ENCODE measurements at places on chromosomes 3 and 15.

- peak; percentile 35 for DNase-seq
These were observed 67.2 kb downstream of the LPP start for GRCh38 chr3:188220988-188221818.

- DNase-seq = peak; percentile 83
These were observed 585 bp downstream of the SLCO3A1 start for GRCh38 chr15:91853948-91854638.

DNA sequence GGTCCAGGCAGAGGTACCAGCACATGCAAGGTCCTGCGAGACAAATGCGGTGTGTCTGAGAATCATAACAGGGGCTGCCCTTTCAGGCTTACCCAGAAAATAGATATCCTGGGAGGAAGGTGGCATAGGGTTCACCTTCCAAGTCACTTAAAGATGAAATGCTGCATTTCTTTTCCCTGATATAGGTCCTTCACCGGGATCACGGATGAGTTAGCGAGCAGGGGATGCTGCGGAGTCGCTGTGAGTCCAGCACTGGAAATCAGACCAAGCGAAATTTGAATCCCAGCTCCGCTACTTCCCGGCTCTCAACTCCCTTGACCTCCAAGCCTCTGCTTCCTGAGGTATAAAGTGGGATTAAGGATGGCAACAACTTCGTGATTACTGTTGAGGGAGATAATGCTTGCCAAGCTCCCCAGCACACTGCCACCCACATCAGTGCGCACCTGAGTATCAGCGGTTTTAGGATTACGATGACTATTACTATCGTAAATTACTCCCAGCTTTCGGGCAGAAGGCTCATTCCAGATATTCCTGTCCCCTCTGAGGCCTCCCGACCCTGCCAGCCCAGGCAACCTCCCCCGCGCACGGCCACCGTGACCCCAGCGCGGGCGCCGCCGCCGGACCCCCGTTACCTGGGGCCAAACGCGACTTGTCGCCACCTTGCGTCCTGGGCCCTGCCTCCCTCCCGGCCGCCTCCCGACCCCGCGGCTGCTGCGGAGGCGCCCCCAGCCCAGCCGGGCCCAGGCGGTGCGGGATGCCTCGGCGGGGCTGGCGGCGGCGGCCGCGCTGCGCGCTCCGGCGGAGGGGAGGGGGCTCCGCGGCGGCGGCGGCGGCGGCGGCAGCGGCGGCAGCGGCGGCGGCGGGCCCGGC is 589 bp upstream of the GPR27 start:
- no peak for DNase-seq

GRCh38 chr15:50339717-50340116 is 15.3 kb downstream of the GABPB1 start:
- DNase-seq = no peak

DNA sequence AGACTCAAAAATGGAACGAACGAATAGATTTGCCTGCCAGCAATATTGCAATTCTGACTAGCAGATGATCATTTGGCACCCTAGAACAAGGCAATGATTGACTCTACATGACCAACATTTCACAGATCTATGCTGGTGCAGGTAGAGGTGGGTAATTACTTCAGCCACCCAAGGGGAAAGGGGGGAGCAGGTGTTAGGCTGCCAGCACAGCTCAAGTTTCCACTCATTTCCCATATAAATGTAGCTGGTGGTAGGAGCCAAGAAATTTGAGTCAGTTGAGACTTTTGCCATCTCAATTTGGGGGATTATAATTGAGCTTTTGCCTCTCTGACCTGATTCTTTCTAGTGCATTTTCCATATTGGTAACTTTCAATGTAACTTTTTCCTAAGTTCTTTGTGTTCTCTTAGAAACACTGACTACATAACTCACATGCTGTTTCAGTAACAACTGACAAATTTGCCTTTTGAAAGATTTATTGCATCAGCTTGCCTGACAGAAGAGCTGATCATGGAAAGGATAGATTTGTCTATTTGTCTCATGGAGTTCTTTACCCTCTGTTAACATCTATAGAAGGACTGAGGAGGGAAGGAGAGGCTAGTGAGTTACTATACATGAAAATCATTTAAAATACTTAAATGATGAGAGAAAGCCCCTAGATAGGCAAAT is 902.5 kb downstream of the ZPLD1 start:
- DNase-seq = no peak

- DNase-seq = no peak
These were observed 13.0 kb downstream of the DIS3L start for GRCh38 chr15:66306381-66306780.

- no peak for DNase-seq
These were observed 582 bp downstream of the GOLGA6L2 start for GRCh38 chr15:23446215-23447106.

DNA sequence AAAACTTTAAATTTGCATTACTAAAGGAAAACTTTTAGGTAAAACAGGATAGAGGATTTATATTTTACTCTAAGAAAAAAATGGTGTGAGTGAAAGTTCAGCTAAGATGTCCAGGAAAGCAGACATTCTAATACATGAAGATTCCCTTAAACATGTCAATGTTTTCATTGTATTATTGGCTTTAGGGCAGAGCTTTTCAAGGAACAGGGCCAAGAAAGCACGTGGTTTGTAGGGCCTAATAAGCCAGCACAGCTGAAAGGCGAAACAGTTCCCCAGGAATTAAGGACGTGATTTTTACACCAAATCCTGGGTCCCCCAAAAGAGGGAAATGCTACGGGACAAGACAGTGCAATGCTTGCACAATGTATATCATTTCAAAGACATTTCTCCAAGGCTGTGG is 48.6 kb upstream of the MKRN3 start:
- no peak for DNase-seq

DNA sequence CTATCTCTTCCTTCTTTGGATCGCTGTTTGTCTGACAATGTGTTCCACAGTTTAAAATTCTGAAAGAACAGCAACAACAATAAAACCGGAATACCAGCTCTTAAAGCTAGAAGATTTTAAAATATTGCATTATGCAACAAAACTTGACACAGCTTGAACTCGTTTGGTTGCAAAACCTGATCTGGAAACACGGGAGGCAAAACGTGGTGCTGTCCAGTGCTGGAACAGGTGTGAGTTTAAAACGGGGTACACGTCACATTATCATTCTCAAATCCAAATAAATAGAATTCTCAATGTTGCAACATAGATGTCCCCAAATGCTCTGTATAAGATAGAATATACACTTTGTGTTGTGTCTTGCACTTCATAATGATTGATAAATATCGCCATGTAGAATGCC is 110.9 kb upstream of the LYSMD4 start:
- no peak for DNase-seq

GRCh38 chr3:17135696-17136095 is 250.9 kb downstream of the PLCL2 start:
- DNase-seq = no peak

DNA sequence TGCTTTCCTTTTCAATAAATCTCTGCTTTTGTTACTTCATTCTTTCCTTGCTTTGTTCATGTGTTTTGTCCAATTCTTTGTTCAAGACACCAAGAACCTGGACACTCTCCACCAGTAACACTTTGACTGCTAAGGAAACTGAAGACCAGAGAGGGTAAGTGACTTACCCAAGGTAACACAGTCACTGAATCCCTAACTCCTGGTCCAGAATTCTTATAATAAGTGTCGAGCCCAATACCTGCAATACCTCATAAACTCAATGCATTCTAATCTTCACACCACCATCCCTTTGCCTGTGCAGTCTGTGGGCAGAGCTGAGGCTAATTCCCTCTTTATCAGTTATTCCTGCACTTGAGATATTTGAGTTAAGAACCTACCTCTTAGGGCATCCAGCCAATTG is 237.8 kb downstream of the UACA start:
- no peak for DNase-seq

- no peak for DNase-seq
These were observed 130.6 kb downstream of the TPRA1 start for GRCh38 chr3:127459891-127460290.

DNA sequence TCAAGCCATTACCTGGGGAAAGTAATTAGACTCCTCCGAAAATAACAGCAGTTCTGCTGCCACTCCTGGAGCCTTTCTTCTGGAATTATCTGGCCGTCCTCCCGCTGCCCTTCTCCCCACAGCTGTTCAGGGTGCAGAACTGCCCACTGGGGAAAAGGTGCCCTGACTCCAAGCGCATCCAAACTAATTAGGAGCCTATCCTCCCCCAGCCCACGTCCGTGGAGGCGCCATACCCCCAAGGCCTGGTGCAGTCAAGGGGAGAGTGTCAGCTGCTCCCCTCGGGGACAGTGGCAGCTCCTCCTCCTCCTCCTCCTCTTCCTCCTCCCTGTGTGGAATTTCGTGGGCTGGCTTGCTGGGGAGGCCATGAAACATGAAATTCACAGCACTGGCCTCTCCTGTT is 177.2 kb downstream of the XXYLT1 start:
- no peak for DNase-seq

DNA sequence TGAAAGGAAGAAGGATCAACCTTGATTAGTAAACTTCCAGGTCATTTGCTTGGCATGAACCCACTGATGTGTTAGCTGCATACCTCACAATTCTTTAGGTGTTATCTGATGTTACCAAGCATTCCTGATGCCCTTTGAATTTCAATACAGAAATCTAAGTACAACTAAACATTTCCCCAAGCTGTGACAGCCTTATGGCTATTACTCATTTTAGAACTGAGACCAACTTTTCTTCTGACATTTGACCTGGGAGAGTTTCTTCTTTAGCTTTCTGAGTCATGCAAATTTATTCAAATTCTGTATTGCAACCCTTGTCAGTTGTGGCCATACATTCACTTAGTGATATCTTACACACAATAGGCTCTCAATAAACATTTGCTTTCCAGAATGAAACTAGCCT is 124.3 kb downstream of the TIGIT start:
- no peak for DNase-seq

GRCh38 chr3:186220365-186220764 is 111.5 kb upstream of the ETV5 start:
- no peak for DNase-seq

- no peak for DNase-seq
These were observed 228.7 kb downstream of the VPS13C start for GRCh38 chr15:61831505-61831921.

- DNase-seq = no peak
These were observed 70.1 kb downstream of the HOMER2 start for GRCh38 chr15:82882273-82882928.

DNA sequence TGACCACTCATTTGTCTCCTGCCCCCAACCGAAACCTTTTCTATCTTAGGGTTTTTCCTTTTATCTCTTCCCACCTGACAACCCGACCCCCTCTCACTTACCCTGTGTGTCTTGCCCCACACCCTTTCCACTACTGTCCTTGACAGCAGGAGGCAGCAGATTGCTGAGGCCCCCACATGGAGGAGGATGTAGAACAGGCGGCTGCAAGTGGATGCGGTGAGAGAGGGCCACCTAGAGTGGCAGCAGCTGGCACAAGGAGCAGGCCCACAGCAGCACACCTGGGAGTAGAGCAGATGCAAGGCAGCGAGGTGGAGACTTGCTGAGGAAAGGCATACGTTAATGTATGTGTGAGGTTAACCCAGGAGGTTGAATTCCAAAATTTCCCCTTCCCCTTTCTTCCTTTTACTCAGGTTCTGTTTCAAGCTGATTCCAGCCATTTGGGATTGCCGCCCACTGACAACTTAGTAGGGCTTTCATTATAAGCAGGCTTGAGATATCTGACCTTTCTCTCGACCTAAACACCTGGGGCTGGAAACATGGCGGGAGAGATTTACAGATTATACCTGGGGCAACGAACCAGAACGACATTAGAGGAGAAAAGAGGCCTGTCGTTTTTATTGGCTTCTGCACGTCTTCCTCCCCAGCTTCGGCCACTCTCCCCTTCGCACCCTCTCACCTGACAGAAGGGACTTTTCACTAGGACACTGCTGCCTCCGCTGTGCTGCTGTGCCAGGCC is 643 bp downstream of the SERINC4 start:
- DNase-seq = no peak

DNA sequence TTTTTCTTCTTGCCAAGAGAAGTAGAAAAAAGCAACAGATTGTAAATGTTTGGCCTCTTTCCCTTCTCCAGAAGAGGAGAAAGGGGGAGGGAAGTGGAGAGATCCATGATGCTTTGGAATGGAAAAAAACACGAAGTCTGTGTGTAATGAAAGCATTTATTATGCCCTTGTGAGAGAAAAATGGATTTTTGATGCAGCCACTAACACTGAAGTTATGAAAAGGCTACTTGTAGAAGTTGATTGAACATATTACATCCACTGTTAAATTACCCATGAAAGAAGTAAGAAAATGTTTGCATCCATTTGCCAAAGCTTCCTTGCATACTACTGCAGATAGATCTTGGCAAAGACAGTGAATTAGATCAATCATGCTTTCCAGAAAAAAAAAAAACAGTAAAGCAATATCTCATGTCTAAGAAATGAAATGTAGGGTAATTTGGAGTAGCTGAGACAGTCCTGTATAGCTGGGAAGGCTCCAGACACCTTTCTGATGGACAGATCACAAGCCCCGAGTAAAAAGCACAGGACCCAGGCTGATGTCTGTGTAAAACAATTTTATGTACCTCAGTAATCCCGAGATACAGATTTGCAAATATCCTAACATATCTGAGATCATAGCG is 295.5 kb downstream of the PLOD2 start:
- DNase-seq = no peak

DNA sequence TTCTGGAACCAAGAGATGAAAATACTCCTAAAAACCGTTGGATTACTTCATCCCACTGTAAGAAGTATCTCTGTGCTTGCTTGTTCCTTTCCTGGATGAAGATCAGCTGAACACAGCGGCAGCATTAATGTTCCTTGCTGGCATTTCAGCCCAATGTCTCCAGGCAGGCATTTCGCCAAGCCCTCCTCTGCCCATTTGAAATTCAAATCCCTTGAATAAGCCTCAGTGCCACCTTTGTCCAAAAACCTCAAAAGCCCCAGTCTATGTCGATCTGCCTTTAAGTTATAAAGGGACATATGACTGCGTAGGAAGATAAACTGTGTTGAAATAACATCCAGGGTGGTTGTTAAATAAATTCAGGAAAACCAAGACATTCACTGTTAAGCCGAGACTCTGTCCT is 156.8 kb upstream of the PDZRN3 start:
- DNase-seq = no peak

- no peak for DNase-seq
These were observed 38.1 kb upstream of the IGF2BP2 start for GRCh38 chr3:185862920-185863319.

DNA sequence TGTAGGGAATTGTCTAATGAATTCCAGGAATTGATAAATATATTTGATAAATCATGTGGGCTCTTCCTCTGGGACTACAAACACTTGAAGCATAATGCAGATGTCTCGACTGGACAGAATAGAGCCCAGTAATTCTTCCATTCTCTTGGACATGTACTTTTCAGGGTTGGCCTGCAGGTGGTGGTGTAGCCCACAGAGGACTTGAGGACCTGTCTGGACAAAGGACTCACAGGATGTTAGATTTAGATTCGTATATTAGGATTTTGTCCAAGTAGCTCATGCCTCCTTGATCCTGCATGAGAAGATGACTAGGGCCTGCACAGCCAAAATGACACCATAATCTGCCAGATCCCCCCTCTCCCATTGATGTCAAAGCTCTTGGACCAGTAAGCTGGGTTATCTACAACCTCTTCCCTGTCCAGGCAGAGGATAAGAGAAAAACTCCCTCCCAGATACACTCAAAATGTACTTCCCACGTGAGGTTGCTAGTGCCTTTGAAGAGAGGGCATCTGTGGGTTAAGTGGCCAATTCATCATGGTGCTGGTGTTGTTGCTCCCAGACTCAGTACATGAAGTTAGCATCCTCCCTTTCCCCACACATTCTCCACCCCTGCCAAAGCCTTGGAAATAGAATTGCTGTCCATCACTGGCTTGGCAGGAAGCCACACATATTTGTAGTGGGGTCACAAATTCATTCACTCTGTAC is 88.6 kb upstream of the ZNF280D start:
- peak; percentile 70 for DNase-seq
